ENCODE measurements at places on chromosomes 2 and 18.

GRCh38 chr2:89850881-89851582 is 1159.6 kb downstream of the RPIA start:
- no peak for DNase-seq

GRCh38 chr2:8442833-8443486 is 238.9 kb upstream of the ID2 start:
- DNase-seq = no peak

GRCh38 chr18:28792404-28793086 is 615.6 kb upstream of the CDH2 start:
- DNase-seq = no peak

- peak; percentile 79 for DNase-seq
Measured at GRCh38 chr18:9824474-9824832, 61.3 kb upstream of the TXNDC2 start.

DNA sequence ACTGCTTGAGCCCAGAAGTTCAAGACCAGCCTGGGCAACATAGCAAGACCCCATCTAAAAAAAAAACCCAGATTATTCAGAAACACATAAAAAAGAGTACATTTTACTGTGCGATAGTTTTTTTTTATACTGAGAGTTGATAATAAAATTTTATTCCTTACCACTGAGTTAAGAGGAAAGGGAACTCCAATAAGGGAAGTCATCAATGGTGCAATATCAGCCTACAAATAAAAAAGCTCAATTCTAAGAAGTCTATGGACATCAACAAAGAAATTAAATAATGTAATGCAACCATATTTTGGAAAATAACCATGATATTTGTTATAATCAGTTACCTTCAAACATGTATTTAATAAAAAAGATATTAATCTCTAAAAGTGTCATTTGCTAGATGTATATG is 46.6 kb downstream of the PIGN start:
- DNase-seq = no peak

DNA sequence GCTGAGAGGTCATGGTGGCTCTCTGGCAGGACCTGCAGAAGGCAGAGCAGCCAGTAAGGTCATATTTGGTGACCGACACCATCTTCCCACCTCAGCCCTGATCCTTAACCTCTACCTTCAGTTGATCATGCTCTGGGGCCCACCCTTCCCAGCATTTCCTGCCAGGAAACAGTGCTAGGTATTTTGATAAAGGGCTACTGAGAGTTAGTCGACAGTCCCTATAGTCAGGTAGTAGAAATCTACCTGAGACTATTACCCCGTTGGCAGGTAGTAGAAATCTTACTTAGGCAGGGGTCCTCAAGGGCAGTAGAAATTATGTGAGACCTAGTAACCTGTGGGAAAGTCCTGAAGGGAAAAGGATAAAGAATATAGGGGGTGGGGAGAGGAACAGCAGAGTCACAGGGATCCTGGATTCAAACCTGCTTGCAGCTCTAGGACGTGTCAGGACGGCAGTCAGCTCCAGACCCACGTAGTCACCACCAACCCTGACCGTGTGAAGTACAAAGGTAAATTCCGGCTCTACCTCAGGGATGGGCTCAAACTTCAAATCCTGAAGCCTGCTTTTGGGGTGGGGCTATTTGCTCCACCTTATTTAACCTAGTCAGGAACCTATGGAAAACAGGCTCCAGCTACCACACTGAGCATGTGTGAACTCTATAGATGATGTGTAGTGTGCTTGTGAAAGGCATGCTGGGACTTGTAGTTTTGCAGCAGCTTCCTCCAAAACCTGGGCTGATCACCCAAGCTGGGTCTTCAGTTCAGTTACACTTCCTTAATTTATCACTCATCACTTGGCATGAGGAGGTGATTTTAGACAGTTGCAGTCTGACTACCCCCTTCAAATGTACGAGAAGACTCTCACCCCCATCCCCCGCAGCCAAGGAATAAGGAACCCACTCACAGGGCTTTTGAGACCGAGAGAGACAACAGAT is at the start of gene DQX1:
TSS of gene DQX1 (minus strand) at position 515 of the 932 bp plus-strand sequence. CDS start at position 13, 502 bp downstream.
- DNase-seq = no peak

DNA sequence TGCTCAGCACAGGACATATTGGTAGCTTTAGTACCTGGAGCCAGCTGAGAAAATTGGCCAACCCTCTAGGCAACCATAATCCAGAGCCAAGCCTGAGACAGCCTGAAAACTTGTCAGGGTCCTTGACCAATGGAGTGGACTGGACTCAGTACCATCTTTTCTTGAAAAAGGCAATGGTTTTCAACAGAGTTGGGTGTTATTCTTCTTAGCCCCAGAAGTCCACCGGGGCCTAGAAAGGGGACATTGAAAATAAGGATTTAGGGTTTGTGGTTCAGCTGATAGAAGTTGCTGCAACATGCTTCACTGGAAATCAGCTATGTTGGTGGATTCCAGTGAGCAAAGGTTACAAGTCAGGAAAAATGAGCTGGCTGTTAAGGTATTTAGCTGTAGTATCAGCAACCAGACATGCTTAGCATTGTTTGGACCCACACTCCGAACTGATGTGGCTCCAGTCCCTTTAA is 22.1 kb upstream of the CNOT11 start:
- no peak for DNase-seq

GRCh38 chr2:146135245-146135644 is 1615.3 kb upstream of the ZEB2 start:
- DNase-seq = no peak

DNA sequence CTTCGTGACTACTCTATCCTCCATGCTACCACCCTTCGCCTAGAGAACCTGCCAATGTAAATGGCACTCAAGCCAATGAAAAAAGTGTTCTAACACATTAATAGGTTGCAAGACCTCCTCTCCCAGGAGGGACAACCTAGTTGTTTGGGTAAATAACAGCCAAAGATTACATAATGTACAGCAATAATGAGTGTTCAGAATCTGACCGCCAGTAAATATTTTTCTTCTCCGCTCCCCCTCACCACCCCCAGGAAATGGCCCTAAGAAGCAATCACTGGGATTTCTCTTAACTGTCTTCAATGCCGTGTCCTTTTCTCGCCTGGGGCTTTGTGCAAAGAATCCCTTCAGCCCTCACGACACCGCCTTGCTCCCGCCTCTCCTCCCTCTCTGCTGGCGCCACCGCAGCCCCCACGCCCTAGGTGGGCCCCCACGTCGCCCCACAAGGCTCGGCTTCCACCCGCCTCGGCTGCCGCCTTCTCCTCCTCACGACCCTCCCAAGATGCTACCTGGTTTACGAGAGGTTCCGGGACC is 458 bp downstream of the HYCC2 start:
- DNase-seq = no peak

- DNase-seq = no peak
Measured at GRCh38 chr2:8486141-8486540, 195.7 kb upstream of the ID2 start.

GRCh38 chr18:63137999-63138435 is 181.6 kb downstream of the BCL2 start:
- no peak for DNase-seq

DNA sequence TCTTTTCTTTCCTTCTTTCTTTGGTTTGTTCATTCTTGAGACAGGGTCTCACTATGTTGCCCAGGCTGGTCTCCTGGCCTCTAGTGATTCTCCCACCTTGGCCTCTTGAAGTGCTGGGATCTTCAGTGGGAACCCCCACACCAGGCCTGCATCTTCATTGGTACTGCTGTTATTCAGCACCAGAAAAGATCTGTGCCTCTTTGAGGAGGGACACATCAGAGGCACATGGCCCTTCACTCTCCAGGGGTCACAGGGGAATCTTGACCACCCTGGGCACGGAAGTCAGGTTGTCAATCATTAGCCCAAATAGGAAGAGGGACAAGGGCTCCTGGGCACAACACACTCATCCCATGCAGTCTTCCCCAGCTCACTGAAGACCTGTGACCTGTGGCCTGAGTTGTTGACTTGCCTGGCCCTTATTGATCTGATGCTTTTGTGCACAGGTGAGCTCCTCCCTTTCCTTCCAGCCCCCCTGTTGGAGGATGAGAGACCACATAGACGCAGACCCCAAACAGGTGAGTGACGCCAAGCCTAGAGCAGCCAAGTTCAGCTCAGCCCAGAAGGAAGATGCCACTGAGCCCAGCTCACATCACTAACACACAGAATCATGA is 33.0 kb upstream of the ODC1 start:
- DNase-seq = peak; percentile 21

- no peak for DNase-seq
Measured at GRCh38 chr2:143645921-143646645, 516.9 kb downstream of the ARHGAP15 start.

DNA sequence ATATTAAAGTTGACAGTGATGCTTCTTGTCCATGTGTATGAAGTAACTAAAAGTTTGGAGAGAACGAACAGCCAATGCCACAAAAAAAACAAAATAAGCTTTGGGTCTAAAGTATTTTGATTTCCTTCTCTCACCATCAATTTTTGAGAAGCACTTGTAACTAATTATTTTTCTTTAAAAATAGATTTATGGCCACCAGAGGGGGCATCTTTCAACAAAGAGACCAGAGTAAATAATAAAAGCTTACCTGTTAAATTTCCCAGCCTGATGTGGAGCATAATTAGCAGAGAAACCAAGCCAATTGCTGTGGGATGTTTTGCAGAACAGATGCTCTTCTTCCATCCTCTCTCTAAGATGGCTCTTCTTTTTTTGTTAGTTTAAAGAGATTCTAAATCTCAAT is 29.0 kb downstream of the LINC00305 start:
- no peak for DNase-seq

- DNase-seq = no peak
Measured at GRCh38 chr18:62647179-62647578, 68.2 kb upstream of the PHLPP1 start.

- no peak for DNase-seq
Measured at GRCh38 chr2:74439373-74439772, 2.4 kb downstream of the RTKN start.

GRCh38 chr2:241867776-241868420 is 1.6 kb upstream of the RTP5 start:
- no peak for DNase-seq

DNA sequence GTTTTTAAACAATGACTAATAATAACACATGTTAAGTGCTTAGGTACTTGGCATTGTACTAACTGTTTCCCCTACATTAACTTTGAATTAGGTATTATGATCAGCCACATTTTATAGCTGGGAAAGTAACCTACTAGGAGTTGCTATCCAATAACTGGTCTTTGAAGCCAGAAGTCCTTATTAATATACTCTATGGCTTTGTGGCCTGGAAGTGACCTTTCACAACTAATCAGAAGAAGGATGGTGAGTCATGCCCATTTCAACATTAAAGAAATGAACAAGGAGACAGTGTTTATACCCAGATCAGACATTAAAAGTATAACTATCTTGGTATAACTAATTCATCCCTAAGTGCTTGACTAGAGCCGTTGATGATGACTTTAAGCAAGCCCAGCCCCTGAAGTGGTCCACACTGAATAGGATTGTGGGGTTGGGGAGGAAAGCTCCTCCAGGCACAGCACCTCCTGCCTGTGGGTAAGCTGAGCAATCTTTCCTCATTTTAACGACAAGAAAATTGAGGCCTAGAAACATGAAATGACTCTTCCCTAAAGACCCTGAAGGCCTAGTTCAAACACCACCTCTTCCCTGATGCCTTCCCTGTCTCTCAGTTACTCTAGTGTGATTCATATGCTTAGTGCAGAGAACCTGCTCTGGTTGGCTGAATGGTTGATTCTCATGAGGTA is 71.6 kb upstream of the RFX8 start:
- no peak for DNase-seq

- no peak for DNase-seq
Measured at GRCh38 chr2:129611471-129611870, 368.0 kb upstream of the RAB6C start.

DNA sequence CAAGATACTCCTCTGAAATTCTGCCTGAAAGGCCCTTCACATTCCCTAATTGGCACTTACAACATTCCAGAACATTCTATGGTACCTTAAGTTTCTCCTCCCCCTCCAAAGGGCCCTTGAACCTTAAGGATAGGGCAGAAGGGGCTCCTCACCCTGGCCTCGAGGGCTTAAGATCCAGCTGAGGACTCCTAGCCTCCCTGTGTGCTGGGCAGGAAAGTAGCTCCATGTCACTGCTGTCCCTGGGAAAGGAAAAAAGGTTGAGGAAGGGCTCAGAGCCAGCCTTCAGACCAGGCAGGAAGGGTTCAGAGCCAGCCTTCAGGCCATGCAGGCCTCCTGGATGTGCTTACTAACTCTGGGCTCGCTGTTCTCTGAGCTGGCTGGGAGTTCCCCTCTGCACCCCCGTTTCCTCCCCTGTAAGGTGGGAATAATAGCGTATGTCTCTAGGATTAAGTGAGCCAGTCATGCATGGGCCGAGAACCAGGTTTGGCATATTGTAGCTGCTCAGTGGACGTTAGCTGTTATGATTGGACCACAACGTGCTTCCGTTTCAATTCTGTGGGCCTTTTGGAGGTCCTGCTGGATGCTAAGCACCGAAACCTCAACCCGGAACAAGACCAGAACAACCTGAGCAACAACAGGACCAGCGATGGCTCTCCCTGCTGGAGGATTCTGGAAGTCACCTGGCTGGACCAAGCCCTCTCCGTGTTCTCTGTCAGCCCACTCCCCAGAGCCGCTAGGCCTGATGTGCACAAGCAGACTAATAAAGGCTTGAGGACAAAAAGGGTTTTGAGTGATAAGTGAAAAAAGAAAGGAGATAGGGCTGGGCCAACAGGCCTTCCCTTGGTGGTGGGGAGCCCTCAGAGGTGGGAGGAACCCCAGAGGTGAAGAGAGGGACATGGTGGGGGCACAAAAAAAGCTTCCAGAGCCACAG is 1.0 kb upstream of the B3GNT7 start:
- DNase-seq = no peak

GRCh38 chr2:23283653-23284052 is 101.3 kb upstream of the KLHL29 start:
- no peak for DNase-seq

DNA sequence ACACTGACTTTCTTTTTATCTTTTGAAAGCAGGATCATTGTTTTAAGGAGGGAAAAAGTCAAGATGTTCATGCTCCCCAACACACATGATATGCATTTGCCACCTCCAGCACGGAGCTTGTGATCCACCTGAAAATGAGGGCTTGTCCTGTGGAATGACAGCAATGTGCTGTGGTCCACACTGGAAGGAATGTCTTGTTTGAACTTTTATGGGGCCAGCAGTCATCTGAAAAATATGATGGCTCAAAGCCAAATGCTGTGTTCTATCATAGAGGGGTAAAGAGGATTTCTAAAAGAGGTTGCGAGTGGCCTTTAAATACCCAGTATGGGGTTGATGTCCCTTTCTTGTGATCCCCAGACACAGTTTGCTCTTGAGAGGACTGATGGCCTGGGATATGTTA is 226.5 kb upstream of the SPRED2 start:
- DNase-seq = no peak

- no peak for DNase-seq
Measured at GRCh38 chr2:138665937-138666336, 114.3 kb downstream of the NXPH2 start.

DNA sequence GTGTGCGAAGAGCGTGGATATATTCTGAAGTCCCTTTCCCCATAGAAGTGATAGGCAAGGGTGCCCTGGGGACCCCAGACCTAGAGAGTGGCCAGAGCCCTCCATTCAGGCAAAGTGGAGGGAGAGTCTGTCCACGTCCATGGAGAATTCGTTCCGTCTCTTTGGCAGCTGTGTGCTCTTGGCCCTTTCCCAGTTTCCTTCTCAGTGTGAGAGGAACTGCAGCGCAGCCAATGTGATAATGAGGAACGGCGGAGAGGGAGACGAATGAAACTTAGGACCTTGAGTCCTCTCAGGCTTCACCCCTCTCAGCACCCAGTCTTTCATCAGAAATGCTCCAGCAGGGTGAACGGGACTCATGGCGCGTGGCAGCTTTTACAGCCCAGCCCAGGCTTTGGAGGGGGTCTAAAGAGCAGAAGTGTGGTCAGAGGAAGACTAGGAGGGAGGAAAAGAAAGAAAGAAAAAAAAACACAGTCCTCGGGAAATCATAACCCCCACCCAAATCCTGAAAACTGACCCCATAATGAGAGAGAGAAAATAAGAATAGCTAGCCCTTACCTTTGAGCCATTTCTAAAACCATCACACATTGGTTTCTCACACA is 95.0 kb upstream of the RIOK3 start:
- DNase-seq = peak; percentile 80
